ENCODE measurements at places on chromosomes 4 and X.

- no peak for DNase-seq
Measured at GRCh38 chr4:88672987-88673386, 24.6 kb downstream of the NAP1L5 start.

- DNase-seq, result no peak
Measured at GRCh38 chr4:73127839-73128453, 58.4 kb upstream of the COX18 start.

GRCh38 chrX:49988143-49988542 lies 65.7 kb downstream of the CLCN5 start:
- DNase-seq, result no peak

DNA sequence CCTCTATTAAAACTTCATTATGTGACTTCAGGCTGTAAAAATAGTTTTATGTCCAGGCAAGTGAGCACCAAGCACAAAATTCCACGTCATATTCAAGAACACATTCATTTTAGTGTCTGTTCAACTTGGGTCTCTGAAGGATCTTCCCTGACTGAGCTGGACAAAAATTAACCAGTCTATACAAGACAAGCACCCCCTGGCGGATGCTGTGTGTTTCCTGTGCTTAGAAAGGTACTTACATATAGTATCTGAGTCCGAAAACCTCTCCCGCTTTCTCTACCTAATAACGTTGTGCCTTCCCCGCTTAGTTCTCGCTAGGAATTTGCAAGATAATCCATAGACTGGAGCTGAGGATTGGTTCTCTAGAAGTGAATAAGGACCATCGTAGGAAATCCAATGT lies 2214.5 kb upstream of the TENM3 start:
- no peak for DNase-seq

- DNase-seq, result no peak
Measured at GRCh38 chr4:94877973-94878372, 120.2 kb downstream of the BMPR1B start.

- no peak for DNase-seq
Measured at GRCh38 chr4:4344915-4345527, 41.9 kb upstream of the NSG1 start.

- DNase-seq, result no peak
Measured at GRCh38 chr4:103429283-103429682, 231.1 kb upstream of the CENPE start.

Measured in stimulated activated CD8-positive, alpha-beta memory T cell treated with anti-CD3 and anti-CD28 coated beads, Interleukin-4, amount 100 ng/mL, for 1 hour (primary cell).